Sigmoid colon (tissue), 7 donors: ENCODE measurements at places on chromosomes 3 and 15. TPM values are rescaled to one million over a fixed set of nuclear protein-coding genes. Genes with fewer than 3 reads are reported as not detected.

GRCh38 chr3:138799822-138800221 lies 34.9 kb downstream of the PIK3CB start:
- no peak for DNase-seq

GRCh38 chr3:133797396-133798105 lies 8.1 kb upstream of the SRPRB start:
- DNase-seq: no peak

DNA sequence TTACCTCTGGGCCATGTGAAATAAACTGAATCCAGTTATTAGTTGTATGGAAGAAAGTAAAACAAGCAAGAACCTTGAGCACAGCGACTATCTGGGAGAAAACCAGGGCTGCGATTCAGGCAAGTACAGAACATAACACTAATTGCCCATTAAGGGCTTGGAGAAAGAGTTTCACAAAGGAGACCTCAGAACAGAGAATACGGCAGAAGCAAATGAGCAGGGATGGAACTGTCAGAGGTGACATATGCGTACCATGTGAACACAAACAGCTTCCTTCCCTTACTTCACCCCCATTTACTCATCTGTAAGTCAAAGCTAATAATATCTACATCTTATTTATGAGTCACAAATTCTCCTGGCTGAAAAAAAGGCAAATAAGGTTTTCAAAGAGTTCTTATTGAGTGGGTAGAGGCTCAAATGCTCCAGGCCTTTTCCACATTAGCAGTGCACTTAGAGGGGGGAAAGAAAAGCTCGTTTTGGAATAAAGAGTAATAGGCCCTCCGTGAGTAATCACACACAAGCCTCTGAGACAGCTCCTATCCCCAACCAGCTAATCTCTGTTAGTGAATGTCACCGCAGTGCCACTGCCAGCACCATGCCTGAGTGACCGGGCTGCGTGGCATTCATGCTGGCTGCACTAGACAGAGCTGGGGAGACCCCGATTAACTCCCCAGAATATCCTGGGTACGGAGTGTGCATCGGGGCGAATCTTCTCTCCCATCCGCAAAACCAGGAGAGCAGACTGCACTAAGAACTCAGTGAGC lies 2.6 kb downstream of the PCSK6 start:
- DNase-seq: no peak

- DNase-seq: peak; percentile 35
These were observed 9.8 kb upstream of the VIPR1 start for GRCh38 chr3:42492508-42493080.

- no peak for DNase-seq
These were observed 37.7 kb downstream of the GPD1L start for GRCh38 chr3:32143849-32144757.

- DNase-seq: no peak
These were observed 12.8 kb downstream of the NMNAT3 start for GRCh38 chr3:139664958-139665357.

DNA sequence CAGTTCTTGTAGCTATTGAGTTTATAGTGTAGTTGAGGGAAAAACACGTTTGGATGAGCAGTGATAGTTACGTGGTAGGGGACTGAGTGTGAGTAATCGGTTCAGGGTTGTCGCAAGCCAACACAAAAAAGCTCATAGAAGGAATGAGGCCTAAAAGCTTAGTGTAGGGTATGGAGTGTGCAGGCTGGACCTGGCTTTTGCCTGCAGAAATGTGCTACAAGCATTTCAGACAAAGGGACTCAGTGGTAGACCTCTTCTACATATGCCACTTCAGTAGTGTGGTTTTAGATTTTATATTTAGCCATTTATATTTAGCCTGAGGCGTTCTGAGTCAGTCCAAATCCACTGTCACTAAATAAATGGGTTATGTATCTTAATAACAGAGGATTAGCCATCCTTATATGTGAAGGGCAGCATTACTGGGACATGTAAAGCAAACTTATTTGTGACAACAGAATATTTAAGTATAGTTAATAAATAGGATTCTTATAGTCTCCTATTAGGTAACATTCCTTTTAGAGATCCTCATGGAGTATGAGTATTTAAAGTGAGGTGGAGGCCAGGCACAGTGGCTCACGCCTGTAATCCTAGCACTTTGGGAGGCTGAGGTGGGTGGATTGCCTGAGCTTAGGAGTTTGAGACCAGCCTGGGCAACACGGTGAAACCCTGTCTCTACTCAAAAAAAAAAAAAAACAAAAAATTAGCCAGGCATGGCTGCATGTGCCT lies 21.8 kb downstream of the ATP2C1 start:
- no peak for DNase-seq

- DNase-seq: no peak
These were observed 20.2 kb upstream of the CPOX start for GRCh38 chr3:98613616-98614015.

GRCh38 chr3:132654190-132654589 lies 5.4 kb downstream of the ACAD11 start:
- DNase-seq: no peak

DNA sequence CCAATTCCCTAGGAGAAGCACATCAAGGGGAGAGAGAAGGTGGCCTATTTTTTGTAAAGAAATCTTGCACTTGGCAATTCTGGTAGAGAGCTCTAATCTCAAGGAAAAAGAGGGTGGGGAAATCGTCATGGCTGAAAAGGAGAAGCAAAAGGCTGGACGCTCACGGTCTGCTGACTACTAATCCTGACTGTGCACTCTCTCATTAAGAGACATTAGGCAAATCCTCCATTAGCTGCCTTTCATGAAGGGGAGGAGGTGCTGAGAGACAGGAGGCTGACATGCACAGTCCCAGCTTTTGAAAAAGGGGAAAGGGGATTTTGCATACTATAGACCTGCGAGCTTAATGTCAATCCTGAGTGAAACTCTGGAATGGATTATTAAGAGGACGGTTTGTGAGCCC lies 170.0 kb downstream of the NR2F2 start:
- no peak for DNase-seq

The UNC13C gene
- total RNA-seq: 1.6 TPM

The GNAT1 gene
- total RNA-seq: not detected
